Fibroblast of lung (primary cell): ENCODE measurements at places on chromosomes 13 and 19. TPM values are rescaled to one million over a fixed set of nuclear protein-coding genes. Genes with fewer than 3 reads are reported as not detected.

DNA sequence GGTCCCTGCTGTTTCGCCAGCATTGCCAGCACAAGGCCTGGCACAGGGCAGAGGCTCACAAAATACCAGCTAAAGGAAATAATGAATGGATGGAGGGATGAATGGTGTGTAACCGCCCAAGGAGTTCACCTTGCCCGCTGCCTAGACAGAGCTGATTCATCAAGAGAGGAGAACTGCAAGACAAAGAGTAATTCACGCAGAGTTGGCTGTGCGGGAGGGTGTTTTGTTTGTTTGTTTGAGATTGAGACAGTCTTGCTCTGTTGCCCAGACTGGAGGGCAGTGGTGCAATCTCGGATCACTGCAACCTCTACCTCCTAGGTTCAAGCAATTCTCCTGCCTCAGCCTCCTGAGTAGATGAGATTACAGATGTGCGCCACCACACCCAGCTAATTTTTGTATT, 3.0 kb downstream of the OPA3 start:
- peaks cover 11% of the 10 kb centered on the region for H3K4me1 ChIP-seq
- H3K4me3 ChIP-seq: no peak overlapping the region
- no peak for DNase-seq
- no peaks in the 10 kb centered on the region for H3K36me3 ChIP-seq
- no peak overlapping the region for H3K27ac ChIP-seq
- H3K27me3 ChIP-seq: no peaks in the 10 kb centered on the region

Gene TMIGD2
- total RNA-seq: not detected in 2 replicates

DNA sequence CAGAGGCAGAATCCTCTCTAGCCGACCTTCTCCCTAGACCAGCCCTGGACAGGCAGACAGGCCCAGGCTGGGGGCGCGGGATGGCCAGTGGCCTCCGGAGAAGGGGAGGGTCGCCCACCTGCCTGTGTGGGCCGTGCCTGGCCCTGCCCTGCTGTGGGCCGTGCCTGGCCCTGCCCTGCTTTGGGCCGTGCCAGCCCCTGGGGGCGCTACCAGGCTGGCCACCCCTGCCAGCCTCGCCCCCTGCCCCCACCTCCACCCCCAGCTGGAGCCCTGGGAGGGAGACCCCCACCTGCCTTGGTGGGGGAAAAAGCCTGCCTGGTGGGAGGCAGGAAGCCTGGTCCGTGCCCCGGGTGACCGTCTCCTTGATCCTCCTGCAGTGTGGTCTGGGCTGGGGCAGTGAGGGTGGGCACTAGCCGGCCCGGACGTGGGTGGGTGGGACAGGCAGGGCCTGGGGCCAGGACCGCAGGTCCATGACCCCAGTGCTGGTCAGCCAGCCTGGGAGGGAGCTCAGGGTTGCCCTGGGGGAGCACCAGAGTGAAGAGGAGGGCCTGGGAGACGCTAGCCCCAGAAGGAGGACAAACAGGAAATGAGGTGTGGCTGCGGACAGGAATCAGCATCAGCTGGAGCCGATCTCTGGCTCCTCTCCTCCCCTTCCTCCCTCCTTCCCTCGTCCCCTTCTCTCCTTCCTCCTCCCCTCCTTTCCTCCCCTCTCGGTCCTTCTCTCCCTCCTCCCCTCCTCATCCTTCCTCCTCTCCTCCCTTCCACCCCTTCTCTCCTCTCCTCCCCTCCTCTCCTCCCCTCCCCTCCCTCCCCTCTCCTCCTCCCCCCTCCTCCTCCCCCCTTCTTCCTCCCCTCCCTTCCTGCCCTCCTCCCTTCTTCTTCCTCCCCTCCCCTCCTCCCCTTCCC, 5.1 kb upstream of the MKNK2 start:
- H3K36me3 ChIP-seq: no peaks in the 10 kb centered on the region
- H3K4me3 ChIP-seq: peak overlapping the region; percentile 4
- DNase-seq: peak; percentile 87
- H3K27me3 ChIP-seq: no peaks in the 10 kb centered on the region

DNA sequence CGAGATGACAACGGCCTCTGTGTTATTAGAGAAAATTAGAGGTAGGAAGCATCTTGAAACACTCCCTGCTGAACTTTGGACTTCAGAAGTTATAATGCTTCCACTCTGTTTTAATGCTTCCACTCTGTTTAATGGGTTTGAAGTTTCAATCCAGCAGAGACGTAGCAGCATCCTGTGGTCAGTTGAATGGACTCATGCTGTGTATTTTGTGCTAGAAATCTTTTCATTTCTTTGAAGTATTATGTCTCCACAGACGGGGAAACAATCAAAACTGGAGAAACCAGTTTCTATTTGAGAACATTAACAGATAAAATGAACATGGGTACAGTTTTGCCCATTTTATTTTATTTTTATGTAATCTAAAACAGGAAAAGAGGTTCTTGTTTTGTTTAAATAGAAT, 1736.2 kb downstream of the SLITRK5 start:
- H3K27ac ChIP-seq: no peak overlapping the region
- H3K4me1 ChIP-seq: no peaks in the 10 kb centered on the region
- no peaks in the 10 kb centered on the region for H3K36me3 ChIP-seq
- no peak overlapping the region for H3K4me3 ChIP-seq

GRCh38 chr19:35845215-35846037, 6.9 kb downstream of the NPHS1 start:
- H3K27me3 ChIP-seq: peaks cover 33% of the 10 kb centered on the region
- H3K36me3 ChIP-seq: no peaks in the 10 kb centered on the region
- DNase-seq: no peak

GRCh38 chr19:7004313-7004931, 16.8 kb downstream of the MBD3L2B start:
- no peaks in the 10 kb centered on the region for H3K4me1 ChIP-seq
- no peaks in the 10 kb centered on the region for H3K27me3 ChIP-seq
- DNase-seq: peak; percentile 12
- H3K36me3 ChIP-seq: no peaks in the 10 kb centered on the region
- H3K27ac ChIP-seq: no peak overlapping the region

- no peak for DNase-seq
- H3K27me3 ChIP-seq: no peaks in the 10 kb centered on the region
- no peak overlapping the region for H3K4me3 ChIP-seq
- H3K36me3 ChIP-seq: no peaks in the 10 kb centered on the region
- no peaks in the 10 kb centered on the region for H3K4me1 ChIP-seq
Measured at GRCh38 chr13:74036373-74036772, 97.8 kb downstream of the KLF12 start.

Gene KLK12
- not detected in 2 replicates for total RNA-seq

Gene MTUS2
- total RNA-seq: not detected in 2 replicates

GRCh38 chr19:18785179-18786124, 5.7 kb downstream of the COMP start:
- H3K27me3 ChIP-seq: peaks cover 31% of the 10 kb centered on the region
- no peaks in the 10 kb centered on the region for H3K4me1 ChIP-seq
- H3K27ac ChIP-seq: no peak overlapping the region

DNA sequence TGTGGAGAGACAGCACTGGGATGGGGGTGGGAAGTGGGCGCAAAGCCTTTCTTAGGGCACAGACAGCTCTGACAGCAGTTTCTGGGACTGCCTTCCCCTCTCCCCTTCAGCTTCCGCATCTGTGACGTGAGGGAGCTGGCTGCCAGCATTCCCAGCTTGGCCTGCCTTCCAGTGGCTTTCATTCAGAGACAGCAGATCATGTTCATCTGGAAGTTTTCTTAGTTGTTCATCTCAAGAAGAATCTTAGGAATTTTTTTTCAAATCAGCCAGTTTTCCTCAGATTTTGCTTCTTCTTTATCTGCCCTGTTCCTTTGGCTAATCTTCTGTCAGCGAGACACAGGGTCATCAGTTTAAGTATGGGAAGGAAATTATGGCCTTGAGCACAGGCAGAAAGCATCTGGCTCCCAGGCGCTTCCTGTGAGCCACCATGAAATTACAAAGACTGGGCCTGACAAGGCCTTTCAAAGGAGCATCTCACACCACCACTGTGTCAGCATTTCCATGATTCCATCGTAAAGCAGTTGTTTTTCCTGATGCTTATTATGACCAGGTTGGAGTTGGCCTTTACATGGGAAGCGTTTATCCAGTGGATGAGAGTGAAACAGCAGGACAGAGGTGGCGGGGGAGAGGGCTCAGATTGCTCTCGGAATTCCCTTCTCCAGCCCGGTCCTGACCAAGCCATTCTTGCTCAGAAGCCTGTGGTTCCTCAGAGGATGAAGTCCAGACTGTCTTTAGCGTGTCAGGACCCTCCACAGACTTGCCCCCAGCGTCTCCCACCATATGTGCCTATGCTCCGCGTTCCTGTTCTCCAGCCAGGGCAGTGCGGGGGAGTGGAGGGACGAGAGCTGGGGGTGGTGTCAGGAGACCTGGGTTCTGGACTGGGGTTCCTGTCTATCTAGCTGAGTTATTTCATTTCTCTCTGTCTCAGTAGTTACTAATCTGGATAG, 43.6 kb downstream of the ARHGAP35 start:
- H3K4me1 ChIP-seq: peaks cover 22% of the 10 kb centered on the region
- H3K27me3 ChIP-seq: no peaks in the 10 kb centered on the region
- DNase-seq: peak; percentile 50
- H3K4me3 ChIP-seq: no peak overlapping the region
- no peaks in the 10 kb centered on the region for H3K36me3 ChIP-seq

DNA sequence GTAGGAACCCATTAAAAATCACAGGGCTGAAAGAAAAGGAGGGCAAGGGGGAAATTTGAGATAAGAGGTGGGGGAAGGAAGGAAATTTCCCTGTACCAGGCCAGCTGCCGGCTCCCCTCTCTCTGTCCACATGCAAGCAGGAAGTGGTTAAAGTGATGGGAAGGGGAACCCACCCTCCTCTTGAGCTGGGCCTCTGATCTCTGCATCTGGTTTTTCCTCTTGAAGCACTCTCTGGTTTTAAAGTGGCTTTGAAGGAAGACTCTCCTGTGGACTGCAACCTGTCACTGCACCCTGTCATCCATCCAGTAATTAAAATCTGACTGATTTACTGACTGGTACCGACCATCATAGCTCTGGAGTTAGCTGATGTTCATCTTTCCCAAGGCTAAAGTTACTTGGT, 239.6 kb downstream of the TSHZ3 start:
- H3K27ac ChIP-seq: no peak overlapping the region
- H3K27me3 ChIP-seq: no peaks in the 10 kb centered on the region
- no peaks in the 10 kb centered on the region for H3K36me3 ChIP-seq
- H3K4me1 ChIP-seq: no peaks in the 10 kb centered on the region
- peak; percentile 27 for DNase-seq
- H3K4me3 ChIP-seq: no peak overlapping the region

DNA sequence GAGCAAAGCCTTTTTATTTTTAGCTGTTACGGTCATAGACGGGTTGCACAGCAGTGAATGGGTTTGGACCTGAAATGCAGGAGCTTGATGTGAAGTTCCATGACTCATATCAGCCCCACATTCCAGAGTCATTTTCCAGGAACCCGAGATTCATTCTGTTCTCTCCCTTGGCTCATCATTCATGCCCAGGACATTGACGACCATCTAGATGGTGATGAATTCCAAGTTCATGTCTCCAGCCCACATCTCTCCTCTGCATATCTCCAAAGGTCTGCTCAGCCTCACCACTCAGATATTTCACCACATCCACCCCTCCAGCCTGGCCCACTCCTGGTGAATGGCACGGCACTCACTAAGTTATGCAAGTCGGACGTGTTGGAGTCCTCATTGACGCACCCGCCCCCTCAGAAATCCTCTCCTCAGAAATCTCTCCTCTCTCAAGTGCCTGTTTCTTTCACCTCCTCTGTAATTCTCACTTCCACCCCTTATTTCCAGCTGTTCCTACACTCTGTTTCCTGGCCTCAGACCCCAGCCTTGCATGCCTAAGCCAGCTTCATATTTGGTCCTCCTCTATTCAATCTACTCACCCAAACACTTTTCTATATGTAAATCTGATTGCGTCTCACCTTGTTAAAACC, 83.1 kb downstream of the ALOX5AP start:
- peaks cover 6% of the 10 kb centered on the region for H3K4me1 ChIP-seq
- DNase-seq: peak; percentile 34
- no peaks in the 10 kb centered on the region for H3K36me3 ChIP-seq
- peak overlapping the region; percentile 11 for H3K27ac ChIP-seq

DNA sequence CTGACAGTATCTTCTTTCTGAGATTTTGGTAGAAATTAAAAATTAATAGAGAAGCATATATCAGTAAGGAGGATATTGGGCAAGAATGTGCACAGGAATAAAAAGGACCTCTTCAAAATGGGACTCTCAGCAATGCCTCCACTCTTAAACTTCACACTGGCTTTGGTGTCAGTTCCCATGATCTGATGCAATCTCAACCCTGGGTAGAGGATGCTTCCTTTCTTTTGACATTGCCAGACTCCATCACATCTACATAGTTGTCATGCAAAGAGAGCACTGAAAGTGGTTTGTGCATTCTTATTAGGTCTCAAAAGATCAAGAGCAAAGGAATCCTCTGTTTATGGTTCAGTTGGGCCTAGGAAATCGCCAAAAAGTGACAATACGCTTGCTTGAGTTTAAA, 26.3 kb downstream of the STARD13 start:
- H3K36me3 ChIP-seq: no peaks in the 10 kb centered on the region
- H3K27ac ChIP-seq: peak overlapping the region; percentile 17
- DNase-seq: no peak
- peaks cover 35% of the 10 kb centered on the region for H3K4me1 ChIP-seq

Gene ZNF132
- 9.5 and 14.5 TPM in 2 replicates for total RNA-seq

DNA sequence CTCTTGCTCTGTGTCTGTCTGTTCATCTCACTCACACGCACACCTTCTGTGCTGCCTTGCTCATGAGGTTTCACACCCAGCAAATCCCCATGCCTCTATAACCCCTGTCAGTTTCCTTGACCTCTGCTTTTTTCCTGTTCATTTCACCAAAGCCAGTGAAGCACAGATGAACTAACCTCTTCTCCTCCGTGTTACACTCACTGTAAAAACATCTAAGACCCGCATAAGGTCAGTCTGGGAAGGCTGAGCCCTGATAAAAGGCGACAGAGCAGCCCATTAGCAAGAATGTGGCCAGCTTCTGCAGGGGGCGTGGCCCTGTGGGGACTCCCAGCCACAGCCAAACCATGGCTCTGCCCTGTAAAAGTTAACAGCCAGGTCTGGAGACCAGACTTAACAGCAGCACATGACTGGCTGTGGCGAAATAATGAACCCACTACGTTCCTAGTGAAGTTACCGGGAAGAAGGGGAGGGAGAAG, 42.8 kb upstream of the NPAS1 start:
- peak overlapping the region; percentile 80 for H3K27ac ChIP-seq
- no peak overlapping the region for H3K4me3 ChIP-seq
- H3K27me3 ChIP-seq: no peaks in the 10 kb centered on the region

DNA sequence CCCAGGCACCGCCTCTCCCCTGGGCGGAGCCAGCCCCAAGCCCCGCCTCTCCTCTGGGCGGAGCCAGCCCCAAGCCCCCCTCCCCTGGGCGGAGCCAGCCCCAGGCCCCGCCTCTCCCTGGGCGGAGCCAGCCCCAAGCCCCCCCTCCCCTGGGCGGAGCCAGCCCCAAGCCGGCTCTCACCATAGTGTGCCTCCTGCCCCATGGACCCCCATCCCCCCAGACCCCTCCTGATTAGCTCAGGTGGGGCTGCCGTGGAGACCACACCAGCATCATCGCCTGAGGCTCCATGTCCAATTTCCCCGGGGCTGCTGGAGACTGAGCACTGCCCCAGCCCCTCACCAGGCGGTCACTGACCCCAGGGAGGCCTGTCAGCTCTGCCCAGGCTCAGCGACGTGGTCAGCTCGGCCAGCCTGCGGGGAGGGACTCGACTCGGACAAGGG, 4.2 kb upstream of the MADCAM1 start:
- H3K4me3 ChIP-seq: no peak overlapping the region
- H3K27ac ChIP-seq: no peak overlapping the region
- H3K4me1 ChIP-seq: peaks cover 3% of the 10 kb centered on the region
- H3K27me3 ChIP-seq: no peaks in the 10 kb centered on the region
- no peak for DNase-seq

Gene ZNF763
- total RNA-seq: 1.3 and 2.5 TPM in 2 replicates

Gene FLT1
- total RNA-seq: 0.77 and 1.3 TPM in 2 replicates

- DNase-seq: peak; percentile 32
- H3K27me3 ChIP-seq: no peaks in the 10 kb centered on the region
- no peak overlapping the region for H3K4me3 ChIP-seq
- no peaks in the 10 kb centered on the region for H3K4me1 ChIP-seq
Measured at GRCh38 chr13:41034881-41035280, 15.8 kb upstream of the ELF1 start.
